ENCODE measurements at places on chromosomes 13 and 19.

GRCh38 chr13:73715114-73715910 is 418.9 kb downstream of the KLF12 start:
- DNase-seq = no peak

DNA sequence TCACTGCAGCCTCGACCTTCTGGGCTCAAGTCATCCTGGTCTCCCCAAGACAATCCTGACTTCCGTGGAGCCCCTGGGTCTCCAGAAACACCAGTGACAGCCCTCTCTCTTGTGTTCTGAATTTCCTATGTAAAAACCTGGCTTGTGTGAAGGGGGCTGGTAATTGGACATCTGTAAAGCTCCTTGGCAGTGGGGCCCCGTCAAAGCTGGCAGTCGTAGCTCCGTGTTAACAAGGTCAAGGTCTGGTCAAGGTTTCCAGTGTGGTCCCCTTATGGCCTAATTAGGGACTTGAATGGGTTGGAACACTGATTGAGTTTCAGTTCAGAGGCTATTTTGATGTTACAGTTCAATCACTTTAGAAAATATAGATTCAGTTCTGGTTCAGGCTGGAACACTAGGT is 32.8 kb upstream of the NDUFS7 start:
- DNase-seq = no peak

DNA sequence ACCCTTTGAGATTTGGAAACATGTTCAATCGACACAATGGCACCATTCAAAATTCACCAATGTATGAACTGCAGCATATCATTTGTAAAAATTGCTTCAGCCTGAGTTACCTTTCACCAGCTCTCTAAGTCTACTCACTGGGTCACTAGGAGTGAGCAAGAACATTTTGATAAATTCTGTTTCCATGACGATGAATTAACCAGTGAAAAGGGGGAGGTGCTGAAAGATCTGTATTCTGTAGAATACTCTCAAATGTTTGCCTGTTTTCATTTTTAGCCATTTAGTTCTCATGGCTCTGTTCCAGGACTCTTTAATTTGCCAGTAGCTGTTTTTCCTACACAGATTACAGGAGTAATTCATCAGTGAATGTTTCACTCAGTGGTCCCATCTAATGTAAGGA is 883.4 kb downstream of the DIAPH3 start:
- no peak for DNase-seq

- no peak for DNase-seq
Measured at GRCh38 chr13:75961911-75962310, 325.8 kb downstream of the LMO7 start.

- DNase-seq = no peak
Measured at GRCh38 chr13:23744315-23744714, 144.9 kb downstream of the MIPEP start.

Data from AG20443 (cell line).